ENCODE measurements at places on chromosomes 12 and 14. TPM values are rescaled to one million over a fixed set of nuclear protein-coding genes. Genes with fewer than 3 reads are reported as not detected.

GRCh38 chr12:76688631-76689030 lies 75.3 kb upstream of the ZDHHC17 start:
- DNase-seq = no peak

- no peak for DNase-seq
Measured at GRCh38 chr12:67647181-67647798, 1.3 kb upstream of the DYRK2 start.

DNA sequence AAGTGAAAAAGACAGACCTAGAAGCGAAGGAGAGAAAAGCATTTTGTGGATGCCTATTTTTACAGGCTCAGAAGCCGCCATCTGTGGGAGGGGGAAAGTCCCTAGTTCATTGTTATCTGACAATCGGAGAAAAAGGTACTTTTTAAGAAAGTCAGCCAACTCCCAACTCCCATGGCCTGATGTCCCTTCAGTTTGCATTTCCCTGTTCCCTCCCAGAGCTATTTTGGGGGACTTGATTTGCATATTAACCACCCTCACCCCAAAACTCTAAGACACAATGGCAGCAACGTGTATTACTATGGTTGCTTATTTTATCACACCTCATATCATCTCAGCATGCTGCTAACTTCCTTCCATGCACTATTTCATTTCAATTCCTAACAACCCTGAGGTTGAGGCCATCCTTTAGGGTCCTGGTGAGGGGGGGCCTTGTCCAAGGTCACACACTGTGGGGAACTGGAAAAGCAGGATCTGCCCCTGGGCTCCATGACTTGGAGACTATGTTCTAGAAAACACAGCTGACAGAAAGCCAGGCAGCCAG lies 18.7 kb downstream of the HVCN1 start:
- DNase-seq = no peak

DNA sequence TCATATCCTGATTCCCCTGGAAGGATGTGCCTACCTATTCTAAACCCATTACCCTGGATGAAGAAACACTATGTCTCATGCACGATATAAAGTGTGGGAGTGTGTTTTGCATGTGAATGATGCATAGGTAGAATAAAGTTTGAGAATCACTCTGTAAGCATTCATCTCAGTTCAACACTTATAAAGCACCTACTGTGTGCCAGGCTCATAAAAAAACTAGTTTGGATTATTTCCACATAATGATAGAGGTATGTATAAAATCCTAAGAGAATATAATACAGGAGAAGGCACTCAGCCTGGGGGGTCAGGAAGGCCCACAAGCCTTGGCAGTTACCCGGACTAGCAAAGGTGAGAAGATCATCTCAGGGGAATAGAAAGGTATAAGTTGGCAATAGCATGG lies 41.1 kb upstream of the BCL2L14 start:
- no peak for DNase-seq

DNA sequence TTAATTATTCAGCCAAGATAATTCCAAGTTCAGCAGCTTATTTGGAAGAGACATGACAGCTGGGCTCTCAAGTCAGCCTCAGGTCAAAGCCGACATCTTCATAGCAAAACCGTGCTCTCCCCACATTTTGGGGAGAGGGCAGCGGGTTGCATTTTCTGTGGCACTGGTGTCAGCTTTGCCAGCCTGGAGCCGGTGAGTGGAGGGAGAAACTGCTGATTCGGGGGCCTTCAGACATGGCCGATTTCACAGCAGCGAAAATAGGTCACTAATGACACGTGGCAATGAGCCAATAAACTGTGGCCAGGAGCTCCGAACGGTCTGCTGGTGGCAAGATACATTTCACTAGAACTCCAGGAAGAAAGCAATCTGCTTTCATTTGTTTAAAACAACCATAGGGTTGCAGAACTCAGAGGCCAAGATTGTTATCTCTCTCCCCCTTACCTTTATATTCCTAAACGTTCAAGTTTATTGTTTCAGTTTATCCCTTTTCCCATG lies 173.2 kb downstream of the CAND1 start:
- peak; percentile 83 for DNase-seq

GRCh38 chr14:61345151-61345482 lies 23.7 kb downstream of the PRKCH start:
- DNase-seq = no peak

- DNase-seq = no peak
Measured at GRCh38 chr12:132124766-132125425, 19.2 kb downstream of the DDX51 start.

DNA sequence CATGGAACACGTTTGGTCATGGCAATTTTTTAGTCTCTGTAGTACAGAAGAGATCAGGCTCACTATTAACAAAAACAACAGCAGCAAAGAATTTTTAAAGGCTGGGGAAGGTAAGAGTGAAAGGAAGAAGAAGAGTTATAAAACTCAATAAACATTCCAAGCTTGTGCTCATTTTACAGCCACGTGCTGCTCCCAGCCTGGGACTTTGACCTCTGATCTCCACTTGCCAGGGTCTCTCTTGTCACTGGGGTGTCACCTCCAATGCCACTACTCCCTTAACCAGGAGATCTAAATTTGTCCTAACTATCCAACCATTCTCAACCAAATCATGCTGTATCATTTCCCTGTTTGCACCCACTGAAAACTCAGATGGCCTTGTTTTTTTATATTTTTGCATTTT lies 605.1 kb downstream of the VRK1 start:
- no peak for DNase-seq

DNA sequence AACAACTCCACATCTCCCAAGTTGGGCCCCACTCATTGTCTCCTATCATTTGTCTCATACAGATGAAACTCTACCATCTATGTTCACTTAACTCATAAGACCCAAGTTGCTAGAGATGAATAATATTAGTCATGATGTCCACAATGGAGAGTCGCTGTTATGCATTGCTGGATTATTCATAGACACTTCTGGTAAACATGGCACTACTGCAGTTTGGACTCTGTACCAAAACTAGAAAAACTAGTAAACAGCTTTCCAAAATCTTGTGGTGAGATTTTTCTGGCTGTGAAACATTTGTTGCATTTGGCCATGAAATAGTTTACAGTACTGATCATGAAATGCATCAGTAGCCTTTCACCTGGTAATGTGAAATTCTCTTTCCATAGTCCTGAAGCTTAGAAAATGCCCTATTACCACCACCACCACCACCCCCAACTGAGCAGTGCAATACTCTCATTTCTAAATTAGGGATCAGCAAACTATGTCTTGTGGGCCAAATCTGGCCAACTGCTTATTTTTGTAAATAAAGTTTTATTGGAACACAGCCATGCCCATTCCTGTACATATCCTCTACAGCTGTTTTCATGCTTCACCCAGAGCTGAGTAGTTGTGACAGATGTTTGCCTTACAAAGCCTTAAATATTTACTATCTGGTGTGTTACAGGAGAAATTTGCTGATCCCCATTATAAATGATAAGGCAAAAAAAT lies 236.5 kb downstream of the DPF3 start:
- DNase-seq = no peak

DNA sequence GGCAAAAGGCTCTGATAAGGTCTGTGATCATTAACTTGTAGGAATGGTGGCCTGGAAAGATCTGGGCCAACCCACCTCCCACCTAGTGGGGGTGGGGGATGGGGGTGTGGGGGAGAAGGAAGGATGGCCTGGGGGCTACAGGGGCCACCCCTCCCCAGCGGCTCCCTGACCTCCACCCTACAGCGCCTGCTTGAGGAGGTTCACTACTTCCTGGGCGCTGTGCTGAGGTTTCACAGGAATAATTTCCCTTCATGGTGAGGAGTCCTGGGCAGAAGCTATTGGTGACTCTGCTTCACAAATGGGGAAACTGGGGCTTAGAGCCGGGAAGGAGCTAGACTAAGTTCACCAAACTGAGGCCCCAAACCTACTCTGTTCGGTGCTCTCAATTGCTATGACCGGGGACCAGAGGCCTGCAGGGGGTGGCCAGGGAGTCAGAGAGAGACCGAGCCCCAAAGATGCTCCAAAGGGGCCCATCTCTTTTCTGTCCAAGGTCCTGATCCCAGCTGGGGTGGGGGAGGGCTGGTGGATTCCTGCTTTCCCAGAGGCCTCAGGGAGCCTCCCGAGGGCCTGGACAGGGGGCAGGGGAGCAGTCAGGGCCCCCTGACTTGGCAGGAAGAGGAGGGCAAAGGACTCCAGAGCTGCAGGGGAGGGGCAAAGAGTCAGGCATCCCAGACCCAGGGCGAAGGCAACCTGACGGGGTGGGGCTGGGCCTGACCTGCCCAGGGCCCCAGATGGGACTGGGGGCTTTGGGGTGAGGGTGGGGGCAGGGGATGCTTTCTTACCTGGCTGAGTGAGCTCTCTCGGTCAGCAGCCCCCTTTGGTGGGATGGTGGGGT lies 1.7 kb downstream of the HNF1A start:
- DNase-seq = no peak

GRCh38 chr14:104119488-104120251 lies 18.7 kb upstream of the KIF26A start:
- DNase-seq = no peak

DNA sequence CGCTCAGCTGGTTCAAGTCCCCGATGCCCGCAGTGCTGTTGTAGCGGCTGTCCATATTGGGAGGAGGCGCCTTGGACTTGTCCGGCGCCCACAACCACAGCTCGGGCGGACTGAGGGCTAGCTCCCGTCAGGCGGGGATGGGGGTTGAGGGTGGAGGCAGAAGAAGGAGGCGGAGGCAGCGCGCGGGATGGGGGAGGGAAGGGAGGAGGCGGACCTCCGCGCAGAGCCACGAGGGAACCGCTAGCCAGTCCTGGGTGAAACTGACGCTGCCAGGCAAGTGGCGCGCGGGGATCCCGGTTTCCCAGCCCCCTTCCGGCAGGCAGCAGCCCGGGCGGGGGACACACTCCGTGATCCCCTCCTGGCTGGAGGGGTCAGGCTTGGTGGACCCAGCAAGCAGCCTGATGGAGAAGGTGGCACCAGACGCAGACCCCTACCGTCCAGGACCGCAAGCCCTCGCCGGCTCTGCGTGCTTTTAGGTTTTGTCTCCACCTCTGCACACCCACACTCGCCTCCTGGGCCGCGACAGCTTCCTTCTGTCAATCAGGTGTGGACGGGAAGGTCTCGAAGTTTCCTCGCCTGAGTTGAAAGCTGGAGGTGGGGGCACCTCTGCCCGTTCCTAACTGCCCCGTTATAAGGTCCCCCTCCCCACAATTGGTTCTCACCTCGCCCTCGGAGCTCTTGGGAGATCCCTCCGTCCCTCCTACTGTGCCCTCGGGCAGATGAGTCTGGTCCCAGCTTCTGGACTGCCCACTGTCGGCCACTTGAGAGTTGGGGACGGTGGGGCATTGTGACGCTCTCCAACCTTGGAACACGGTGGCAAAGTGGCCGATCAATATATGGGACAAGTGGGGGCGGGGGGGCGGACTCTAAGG lies at the start of gene CPNE8:
Gene CPNE8 (minus strand): TSS at position 112 of the 872 bp plus-strand sequence. CDS start 57 bp downstream, at position 55.
- DNase-seq = peak; percentile 21

DNA sequence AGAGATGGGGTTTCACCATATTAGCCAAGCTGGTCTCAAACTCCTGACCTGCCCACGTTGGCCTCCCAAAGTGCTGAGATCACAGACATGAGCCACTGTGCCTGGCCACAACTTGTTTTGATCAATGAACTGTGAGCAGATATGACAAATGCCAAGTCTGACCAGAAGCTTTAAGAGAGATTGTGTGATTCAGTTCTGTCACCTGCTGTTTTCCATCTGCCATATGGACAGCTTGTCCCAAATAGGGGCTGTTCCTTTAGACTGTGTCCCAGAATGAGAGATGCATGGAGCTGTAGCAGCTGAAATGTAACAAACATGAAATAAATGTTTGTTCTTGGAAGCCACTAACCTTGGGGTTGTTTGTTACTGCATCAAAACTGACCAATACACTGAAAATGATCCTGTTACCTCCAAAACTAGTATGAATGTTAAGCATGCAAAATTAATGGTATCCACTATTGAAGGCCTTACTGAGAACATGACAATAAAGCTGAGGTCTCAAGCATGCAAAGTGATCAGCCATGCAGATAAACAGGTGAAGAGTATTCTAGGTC lies 65.9 kb upstream of the MED13L start:
- DNase-seq = peak; percentile 82

GRCh38 chr12:23889069-23889440 lies 60.4 kb downstream of the SOX5 start:
- DNase-seq = no peak

DNA sequence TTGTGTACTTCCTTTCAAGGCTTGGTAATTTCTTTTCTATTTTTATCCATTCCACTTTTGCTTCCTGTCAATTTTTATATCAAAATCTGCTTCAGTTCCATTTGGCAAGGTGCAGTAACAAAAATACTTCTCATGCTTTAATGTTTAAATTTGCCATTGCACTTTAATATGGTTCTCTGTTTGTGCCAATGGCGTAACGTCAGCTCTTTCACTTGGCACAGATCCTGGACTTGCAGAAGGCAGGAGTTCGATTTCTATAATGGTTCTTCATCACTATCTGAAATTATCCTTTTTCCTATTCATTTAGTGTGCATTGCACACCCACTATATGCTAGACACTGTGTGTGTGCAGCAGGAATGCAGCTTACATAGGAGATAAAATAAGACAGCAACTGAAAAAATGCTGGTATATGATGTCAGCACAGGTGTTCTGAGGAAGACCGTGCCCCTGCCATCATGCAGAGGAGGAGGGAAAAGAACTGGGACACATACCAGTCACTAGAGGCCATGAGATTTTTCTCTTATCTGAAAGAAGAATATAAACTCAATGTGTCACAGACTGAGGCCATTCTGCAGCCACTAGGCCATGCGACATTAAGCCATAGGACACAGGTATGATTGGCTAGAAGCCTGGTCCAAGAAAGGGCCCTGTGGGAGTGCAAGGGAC lies 298.2 kb downstream of the RPAP3 start:
- no peak for DNase-seq

DNA sequence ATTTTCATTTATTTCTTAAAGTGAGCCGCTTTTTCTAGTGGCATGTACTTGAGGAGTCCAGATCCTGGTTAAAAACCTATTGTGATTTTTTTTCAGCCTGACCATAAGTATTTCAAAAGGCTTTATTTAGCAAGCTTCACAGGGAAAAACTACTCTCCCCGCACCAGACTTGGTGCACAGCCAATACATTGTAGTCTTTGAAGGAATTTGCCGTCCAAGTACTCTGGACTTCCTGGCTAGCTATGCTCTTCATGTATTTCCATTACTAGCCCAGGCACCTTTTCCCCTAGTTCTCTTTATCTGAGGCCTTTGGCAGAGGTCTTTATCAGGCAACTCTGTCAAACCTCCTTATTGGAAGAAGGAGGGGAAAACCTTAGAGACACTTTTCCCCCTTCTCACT lies 234.7 kb downstream of the CCDC91 start:
- DNase-seq = no peak

DNA sequence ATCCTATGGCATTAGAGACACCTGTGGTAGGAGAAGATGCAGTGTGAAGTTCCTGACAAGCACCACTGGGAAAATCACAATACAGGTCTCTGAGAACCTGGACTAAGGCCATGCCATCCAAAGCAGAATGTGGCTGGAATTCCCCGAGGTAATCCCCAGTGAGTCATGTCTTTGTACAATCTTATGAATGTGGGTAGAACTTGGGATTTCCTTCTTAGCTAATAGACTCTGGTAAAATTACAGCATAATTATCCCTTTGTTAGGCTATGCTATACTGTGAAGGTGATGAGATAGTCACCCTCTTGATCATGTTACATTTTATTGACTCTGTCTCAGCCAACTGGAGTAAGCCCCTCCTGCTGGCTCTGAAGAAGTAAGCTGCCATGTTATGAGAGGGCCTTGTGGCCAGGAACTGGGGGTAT lies 224.3 kb upstream of the DCN start:
- no peak for DNase-seq

GRCh38 chr12:29103539-29103974 lies 45.5 kb upstream of the FAR2 start:
- no peak for DNase-seq

The DIO2 gene
- not detected for total RNA-seq

The DDN gene
- 5.2 TPM for total RNA-seq

The C12orf56 gene
- total RNA-seq = not detected

The GPRC5A gene
- total RNA-seq = 22.8 TPM

The IFNG-AS1 gene
- not detected for total RNA-seq

The CLEC4D gene
- total RNA-seq = not detected

The PPP1R13B gene
- 12.8 TPM for total RNA-seq

The SRGAP1 gene
- 0.10 TPM for total RNA-seq

All from G401 (cell line).